ENCODE measurements at places on chromosomes 12 and 14.

DNA sequence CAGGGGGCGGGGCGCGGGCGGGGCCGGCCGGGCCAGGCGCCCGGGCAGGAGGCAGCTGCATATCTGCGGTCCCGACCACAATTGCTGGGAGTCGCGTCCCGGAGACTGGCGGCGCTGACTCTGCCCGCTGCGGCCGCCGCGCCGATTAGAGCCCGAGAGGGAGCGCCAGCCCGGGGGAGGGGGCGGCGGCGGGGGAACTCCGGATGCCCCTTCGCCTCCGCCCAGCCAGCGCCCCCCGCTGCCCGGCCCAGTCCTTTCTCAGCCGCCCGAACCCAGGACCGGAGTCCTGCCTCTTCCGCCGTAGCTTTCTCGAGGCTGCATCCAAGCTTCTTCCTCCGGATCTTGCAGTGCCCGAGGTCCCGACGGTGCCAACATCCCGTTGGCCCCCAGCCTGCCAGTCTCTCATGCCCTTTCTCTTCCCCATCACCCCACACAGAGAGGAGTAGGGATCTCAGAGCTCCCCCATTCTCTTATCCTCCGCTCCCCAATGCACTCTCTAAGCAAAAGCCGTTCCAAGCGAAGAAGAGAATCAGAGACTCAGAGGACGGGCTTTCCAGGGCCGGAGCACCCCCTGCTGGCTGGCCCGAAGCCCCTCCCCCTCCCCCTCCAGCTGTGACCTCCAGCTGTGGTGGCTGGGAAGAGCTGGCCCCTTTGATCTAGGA is 8.8 kb upstream of the SP7 start:
- DNase-seq: peak; percentile 83

GRCh38 chr12:90102957-90103652 is 394.5 kb upstream of the ATP2B1 start:
- no peak for DNase-seq

DNA sequence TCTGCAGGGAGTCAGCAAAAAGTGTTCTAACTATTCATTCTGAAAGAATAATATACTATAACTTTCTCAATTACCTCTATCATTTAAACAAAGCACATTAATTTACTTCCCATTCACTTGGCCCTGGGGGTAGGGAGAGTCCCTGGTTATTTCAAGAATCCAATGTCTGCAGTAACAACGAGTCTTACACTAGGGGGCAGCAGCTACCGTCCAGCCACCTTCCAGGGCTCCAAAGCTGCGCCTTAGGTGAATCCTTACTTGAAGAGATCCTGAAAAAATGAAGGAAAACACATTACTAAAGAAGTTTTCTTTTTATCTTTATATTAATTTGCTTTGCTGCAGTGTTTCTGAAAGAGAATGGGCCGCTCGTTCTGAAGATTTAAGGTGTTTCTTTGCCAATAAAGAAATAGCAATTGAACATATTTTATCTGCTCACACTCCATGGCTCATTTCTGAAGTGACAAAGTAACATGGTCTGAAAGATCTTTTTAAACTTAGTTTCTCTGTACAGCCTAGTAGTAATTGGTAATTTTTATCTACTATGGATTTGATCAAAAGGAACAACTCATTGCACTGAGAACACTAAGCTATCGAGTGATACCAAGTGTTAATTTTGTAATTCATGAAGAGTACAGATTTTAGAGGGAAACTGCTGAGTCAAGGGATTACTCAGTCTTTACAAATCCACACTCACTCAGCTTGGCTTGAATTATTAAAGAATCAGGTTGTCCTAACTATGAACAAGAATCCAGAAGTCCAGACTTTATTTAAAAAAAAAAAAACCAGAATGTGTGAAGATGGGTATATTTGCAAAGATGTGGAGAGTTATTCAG is 27.6 kb downstream of the BHLHE41 start:
- peak; percentile 70 for DNase-seq

DNA sequence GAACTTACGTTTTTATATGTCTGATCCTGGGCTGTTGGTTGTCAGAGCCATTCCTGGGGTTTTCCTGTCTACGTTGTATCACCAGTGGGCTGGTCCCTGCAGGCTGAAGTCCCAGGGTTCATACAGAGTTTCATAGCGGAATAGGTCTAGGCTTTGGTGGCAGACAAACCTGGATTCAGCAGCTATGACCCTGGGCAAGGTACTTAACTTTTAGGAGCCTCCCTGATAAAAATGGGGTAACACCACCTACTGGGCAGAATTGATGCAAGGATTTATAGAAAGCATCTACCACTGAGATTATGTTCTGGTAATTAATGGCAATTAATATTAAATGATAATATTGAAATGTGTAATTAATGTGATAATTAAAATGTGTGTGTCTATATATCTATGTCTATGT is 141.2 kb downstream of the SYNE2 start:
- no peak for DNase-seq

GRCh38 chr12:9391815-9392214 is 183.6 kb upstream of the PZP start:
- no peak for DNase-seq

GRCh38 chr14:90301668-90302090 is 30.1 kb downstream of the NRDE2 start:
- no peak for DNase-seq

DNA sequence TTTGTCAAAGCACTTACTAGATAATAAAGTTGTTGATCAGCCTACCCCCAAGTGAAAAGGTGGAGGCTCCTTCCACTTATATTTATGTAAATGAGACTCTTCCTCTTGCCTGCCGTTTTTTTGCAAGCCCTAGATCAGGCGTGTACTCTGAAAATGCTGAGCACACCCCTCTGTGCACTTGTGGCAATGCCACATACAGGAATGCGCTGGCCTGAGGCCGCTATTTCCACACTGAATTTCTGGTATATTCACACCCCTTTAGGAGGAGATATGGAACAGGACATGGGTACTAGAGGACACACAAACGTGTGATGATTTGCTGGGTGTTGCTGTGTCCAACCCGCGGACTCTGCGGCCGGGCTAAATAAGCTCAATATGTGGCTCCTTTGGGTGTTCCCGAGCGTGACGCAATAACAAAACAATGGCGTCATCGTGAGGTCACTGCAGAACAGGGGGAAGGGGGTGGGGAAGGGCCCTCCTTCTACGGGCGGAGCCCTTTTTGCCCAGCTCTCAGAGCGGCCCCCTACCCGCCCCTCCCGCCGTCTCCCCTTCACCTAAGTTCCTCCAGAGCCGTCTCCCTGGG is 554 bp upstream of the TSPAN31 start:
- DNase-seq: peak; percentile 91

GRCh38 chr12:74449872-74450271 is 87.8 kb upstream of the ATXN7L3B start:
- no peak for DNase-seq

- no peak for DNase-seq
Observed at GRCh38 chr14:103803661-103804060, 43.7 kb downstream of the PPP1R13B start.

DNA sequence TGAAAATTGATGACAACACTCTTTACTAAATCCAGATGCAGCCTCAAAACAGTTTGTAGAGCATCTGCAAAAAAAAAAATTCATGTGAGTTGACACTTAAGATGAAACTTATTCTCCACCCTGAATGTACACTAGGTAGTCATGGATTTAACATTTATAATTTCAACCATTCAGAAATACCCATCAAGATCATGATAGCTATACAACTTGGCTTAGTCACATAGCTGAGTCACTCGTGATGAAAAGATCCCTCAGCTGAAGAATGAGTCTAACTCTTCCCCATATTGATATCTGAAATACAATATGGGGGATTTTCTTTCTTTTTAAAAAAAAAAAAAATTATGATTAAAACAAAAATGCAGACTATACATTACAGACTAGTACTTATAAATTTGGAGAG is 104.8 kb upstream of the PLEKHG7 start:
- DNase-seq: no peak

DNA sequence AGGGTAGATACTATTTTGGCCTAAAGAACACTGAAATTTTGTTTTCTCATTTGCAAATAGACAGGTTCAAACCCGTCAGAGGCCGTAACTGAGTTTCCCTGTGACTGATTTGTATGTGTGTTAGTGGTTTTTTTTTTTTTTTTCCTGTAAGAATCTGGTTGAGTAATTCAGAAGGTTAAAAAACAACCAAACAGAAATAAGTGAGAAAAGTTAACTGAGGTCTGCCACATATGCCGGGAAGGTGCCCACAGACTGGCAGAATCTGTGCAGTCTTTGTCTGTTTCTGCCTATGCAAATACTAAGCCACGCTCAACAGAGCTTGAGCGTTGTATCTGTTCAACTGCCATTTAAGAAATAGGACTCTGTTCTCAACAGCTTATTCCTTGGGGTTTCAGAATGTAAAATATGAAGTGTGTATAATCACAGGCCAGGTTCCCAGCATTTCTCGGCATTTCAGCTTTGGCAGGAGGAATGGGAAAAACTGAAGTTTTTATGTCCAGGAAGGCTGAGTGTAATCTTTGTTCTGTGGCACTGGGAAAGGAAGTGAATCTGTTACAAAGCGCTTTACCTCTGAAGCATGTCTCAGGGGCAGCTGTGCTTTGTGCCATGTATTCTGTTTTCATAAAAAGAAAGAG is 181.9 kb downstream of the PRKCH start:
- peak; percentile 70 for DNase-seq

GRCh38 chr12:91974541-91975085 is 171.0 kb downstream of the BTG1 start:
- no peak for DNase-seq

- no peak for DNase-seq
Observed at GRCh38 chr12:97131220-97131981, 224.3 kb downstream of the NEDD1 start.

- DNase-seq: no peak
Observed at GRCh38 chr12:96157427-96157826, 36.7 kb upstream of the ELK3 start.

- no peak for DNase-seq
Observed at GRCh38 chr14:23421594-23421993, 13.5 kb upstream of the MYH6 start.

GRCh38 chr14:99241325-99242010 is 30.5 kb downstream of the BCL11B start:
- DNase-seq: no peak

GRCh38 chr12:106269150-106269771 is 21.4 kb upstream of the CKAP4 start:
- no peak for DNase-seq

GRCh38 chr12:59484575-59484974 is 111.3 kb upstream of the SLC16A7 start:
- no peak for DNase-seq

GRCh38 chr12:58961906-58962305 is 41.6 kb upstream of the LRIG3 start:
- no peak for DNase-seq

- DNase-seq: no peak
Observed at GRCh38 chr14:102089621-102090343, 2.9 kb upstream of the HSP90AA1 start.

Data from activated CD8-positive, alpha-beta memory T cell treated with anti-CD3 and anti-CD28 coated beads for 24 hours (primary cell).